Activated CD4-positive, alpha-beta T cell treated with anti-CD3 and anti-CD28 coated beads for 48 hours (primary cell): ENCODE measurements at places on chromosomes 12 and 14.

DNA sequence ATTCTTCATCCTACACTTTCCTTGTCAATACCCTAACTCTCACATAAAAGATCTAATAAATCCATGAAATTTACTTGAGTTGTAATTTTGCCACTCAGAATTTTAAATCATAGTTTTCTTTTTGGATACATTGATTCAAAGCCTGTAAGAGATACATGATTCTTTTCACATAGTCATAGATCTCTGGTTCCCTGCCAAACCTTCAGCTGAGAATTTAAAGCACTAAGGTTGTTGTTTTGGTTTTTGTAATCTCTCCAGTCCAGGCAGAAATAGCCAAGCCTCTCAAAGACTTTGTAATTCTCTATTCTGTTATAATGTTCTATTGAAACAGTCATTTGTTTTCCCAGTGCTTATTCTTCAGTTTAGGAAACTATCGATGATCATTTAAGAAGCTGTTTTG is 273.9 kb downstream of the TRHDE start:
- DNase-seq: no peak

DNA sequence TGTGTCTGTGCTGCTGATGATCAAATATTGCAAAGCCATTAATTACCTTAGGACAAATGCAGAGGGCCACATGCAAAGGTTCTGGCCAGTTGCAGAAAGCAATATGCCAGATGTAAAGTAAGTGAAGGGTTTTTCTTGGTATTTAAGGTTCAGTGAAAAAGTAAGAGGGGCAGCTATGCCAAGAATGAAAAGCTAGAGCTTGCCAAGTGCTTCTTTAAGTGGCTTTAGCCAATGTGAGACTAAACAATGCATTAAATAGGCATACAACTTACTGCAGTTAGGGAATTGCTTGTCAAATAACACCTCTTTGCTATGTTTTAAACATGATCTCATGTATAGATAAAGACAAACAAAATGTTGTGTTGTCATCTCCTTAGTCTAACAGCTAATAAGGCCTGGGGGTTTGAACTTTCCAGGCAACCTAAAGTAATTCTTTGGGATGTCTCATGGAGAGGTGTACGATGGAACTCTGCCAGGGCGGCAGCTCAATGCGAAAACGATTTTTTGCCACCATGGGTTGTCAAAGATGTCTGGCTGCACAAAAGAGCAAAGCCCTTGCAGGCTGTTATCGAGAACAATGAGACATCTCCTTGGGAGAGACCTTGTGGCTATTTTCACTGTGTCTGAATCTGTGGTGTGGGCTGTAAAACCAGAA is 12.0 kb downstream of the IGF1 start:
- no peak for DNase-seq

- DNase-seq: peak; percentile 19
Measured at GRCh38 chr14:77098529-77099353, 683 bp downstream of the CIPC start.

- no peak for DNase-seq
Measured at GRCh38 chr14:74976264-74977113, 21.1 kb upstream of the PGF start.

- DNase-seq: no peak
Measured at GRCh38 chr12:30420561-30420960, 275.1 kb downstream of the IPO8 start.

DNA sequence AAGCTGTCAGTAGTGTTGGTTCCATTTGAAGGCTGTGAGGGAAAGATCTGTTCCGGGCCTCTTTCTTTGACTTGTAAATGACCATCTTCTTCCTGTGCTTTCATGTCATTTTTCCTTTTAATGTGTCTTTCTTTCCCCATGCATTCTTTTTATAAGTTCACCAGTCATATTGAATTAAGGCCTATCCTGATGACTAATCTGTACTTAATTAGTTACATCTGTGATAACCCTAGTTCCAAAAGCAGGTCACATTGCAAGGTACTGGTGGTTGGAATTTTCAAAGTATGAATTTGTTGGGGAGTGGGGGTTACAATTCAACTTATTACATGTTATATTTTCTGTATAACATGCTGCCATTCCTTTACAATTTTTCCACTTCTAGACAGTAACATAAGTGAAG is 1642.1 kb upstream of the FLRT2 start:
- DNase-seq: no peak

- DNase-seq: no peak
Measured at GRCh38 chr12:67969134-67969802, 20.0 kb upstream of the IFNG-AS1 start.

DNA sequence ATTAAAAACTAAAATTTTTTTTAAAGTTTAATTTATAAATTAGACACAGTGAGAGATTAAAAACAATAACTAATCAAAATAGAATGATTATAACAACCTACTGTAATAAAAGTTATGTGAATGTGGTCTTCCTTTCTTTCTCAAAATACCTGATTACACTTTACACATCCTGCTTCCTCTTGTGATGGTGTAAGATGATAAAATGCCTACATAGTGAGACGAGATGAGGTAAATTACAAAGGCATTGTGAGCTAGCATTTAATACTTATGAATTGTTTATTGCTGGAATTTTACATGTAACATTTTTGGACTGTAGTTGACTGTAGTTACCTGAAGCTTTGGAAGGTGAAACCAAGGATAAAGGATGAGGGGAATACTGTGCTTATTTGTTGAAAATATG is 94.2 kb upstream of the CLEC14A start:
- DNase-seq: no peak

DNA sequence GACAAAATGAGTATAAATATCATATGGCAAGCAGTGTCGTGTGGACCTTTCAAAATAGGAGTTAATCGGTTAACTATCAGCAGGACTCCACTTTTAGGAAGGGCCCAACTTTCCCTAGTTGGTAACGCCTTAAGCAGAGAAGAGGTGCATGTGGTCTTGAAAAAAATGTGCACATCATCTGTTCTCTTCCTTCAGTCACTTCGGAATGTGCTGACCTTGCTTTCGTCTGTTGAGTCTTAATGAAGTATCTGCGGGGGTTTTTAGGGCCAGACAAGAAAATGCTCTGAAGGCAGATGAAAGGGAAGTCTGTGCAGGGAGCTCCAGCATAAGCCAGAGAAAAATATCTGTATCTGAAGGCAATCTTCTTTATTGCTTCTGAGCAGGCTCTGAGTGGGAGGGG is 185.2 kb downstream of the AEBP2 start:
- DNase-seq: no peak

- DNase-seq: peak; percentile 12
Measured at GRCh38 chr12:25957793-25958427, 572 bp upstream of the RASSF8 start.

- no peak for DNase-seq
Measured at GRCh38 chr14:89531661-89532335, 114.8 kb upstream of the FOXN3 start.
